Stimulated activated CD8-positive, alpha-beta memory T cell treated with anti-CD3 and anti-CD28 coated beads, Interleukin-4, amount 100 ng/mL, for 1 hour (primary cell): ENCODE measurements at places on chromosomes 4 and X.

- DNase-seq = no peak
Observed at GRCh38 chrX:108795240-108795639, 58.9 kb upstream of the IRS4 start.

DNA sequence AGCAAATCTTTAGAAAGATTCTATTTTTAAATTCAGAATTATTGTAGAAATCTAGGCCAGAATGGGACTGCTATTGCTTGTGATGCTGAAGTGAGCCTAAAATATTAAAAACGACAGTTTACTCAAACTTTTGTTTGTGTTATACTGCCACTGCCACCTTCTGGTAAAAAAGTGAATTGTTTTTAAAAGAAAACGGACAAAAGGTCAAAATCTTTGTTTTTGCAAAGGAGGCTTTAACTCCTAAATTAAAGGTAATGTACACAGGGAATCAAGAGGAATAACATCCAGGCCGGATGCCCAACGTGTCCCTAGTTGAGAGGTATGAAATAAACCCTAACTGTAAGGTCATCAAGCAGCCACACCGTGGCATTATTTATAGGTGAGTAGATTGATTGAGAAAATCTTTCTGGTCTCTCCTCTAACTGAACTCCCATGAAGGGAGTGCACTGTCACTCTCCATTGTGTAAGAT is 338.3 kb upstream of the GALNT7 start:
- DNase-seq = no peak

GRCh38 chr4:77600521-77601451 is 4.8 kb upstream of the CXCL13 start:
- DNase-seq = no peak

DNA sequence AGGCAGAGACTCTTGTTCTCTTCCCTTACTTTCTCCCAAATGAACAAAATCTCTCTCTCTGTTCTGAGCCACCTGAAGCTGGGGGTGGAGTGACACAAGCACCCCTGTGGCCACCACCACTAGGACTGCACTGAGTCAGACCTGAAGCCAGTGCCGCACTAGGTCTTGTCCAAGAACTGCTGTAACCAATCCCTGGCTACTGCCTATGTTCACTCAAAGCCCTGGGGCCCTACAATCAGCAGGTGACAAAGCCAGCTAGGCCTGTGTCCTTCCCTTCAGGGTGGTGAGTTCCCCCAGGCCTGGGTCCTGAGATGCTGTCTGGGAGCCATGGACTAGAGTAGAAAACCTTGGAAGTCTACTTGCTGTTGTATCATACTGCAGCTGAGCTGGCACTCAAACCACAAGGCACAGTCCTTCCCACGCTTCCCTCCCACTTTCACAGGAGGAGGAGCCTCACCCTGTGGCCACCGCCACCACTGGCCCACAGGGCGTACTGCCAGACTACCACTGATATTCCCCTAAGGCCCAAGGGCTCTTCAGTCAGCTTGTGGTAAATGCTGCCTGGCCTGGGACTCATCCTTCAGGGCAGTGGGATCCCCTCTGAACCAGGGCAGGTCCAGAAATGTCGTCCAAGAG is 119.1 kb downstream of the RTL9 start:
- DNase-seq = no peak

- DNase-seq = no peak
Observed at GRCh38 chrX:139213241-139213709, 317.3 kb upstream of the F9 start.

DNA sequence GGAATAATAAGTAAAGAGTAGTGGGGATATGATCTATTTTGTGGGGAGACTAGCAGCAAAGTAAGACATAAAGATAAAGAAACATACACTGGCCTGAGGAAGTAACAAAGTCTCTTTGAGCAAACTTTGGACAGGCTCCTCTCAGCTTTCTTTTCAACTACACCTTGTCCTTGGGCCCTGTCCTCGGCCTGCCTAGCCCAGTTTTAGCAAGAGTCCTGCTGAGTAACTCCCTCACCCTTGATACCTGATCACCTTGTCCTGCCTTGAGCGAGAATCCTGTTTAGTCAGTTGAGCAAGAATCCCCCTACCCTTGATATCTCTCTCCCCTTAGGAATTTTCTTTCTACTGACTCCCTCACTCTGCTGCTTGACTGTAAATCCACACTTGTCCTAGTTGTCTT is 11.5 kb downstream of the HNRNPH2 start:
- DNase-seq = no peak

DNA sequence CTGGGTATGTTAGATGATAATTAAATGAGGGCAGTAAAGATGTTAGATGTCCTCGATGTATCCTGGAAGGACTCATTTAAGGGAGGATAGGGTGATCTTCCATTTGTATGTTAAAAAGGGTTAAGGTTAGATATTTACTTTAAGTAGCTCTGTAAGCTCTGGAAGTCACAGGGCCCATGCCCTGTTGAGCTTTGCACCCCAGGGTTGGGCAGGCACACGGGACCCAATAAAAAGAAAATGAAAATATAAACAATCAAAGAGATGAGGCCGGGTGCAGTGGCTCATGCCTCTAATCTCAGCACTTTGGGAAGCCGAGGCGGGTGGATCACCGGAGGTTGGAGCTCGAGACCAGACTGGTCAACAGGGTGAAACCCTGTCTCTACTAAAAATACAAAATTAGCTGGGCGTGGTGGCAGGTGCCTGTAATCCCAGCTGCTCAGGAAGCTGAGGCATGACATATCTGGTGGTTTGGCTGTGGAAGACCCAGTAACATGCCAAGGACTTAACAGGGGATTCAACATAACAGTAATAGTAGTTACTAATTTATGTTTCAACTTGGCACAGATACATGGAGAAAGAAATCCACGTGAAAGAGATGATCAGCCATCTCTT is 16.9 kb upstream of the PHEX start:
- DNase-seq = no peak

DNA sequence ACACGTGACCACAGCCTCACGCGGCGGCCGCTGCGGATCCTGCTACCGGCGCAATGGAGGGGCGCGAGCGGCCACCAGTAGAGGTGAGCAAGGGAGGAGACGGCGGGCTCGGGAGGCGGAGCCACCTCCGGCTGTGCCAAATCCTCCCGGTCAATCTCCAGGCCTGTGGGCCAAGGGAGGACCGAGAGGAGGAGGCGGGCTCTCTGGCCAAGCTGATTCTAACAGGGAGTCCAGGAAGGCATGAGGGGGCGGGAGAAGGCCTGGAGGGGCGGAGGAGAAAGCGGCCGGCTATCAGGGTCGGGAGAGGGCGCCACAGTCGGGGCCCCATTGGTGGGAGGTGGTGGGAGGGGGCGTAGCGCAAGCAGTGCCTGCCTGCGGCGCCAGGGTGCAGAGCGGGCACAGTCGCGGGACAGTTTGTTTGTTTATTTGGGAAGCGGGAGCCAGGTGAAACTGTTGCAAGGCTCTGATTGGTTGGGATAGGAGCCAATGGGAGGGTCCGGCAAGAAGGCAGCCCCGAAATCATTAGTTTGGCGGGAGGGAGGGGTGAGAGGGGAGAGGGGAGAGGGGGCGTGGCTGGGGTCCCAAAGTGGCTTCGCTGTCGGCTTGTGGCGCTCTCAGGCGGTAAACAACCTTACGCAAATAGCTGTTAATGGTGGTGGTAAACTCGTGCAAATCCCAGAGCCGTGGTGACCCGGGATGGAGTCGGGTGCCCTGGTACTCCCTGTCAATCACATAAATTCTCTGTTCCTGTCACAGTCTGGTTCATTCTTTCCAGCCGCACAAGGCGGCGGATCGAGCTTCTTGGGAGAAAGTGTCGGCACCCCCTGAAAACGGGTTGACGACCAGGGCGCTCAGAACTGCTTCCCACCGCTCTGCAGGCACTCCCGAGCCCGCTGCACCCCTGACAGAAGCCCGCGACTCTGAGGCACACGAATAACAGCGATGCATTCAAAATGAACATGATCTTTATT is at the start of gene IRS4:
TSS of gene IRS4 (minus strand) at position 55 of the 971 bp plus-strand sequence.
- DNase-seq = no peak

GRCh38 chr4:10590896-10591295 is 93.7 kb downstream of the CLNK start:
- no peak for DNase-seq

DNA sequence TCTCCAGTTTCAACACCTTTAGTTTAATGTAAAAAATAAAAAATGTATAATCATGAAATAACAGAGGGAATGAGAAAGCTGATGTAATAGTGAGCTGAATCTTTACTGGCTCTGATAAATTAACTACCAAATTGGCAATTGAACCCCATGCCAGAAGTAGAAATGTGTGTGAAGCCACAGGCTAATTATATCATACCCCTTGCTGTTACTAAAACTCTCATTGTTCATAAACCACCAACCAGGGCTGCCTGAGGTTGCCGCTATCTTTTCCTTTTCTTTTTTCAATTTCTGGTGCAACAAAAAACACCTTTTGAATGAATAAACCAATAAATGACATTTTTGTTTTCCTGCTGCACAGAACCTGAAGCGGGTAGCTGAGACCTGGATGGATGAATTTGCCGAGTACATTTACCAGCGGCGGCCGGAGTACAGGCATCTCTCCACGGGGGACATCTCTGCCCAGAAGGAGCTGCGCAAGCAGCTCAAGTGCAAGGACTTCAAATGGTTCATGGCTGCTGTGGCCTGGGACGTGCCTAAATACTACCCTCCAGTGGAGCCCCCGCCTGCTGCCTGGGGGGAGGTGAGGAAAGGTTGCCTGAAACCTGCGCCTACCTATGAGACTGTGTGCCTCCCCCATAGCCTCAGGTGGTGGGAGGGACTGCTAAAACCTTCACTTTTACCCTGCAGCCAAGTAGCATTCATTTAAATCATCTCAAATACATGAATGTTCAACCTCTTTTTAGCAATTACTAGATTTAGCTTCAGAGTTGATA is 216.7 kb upstream of the GALNT7 start:
- no peak for DNase-seq

- DNase-seq = no peak
Observed at GRCh38 chr4:178066338-178066941, 624.2 kb upstream of the AGA start.

GRCh38 chr4:102076622-102077021 is 268.7 kb downstream of the SLC39A8 start:
- no peak for DNase-seq

GRCh38 chr4:97643179-97643578 is 500.1 kb downstream of the STPG2 start:
- no peak for DNase-seq

- no peak for DNase-seq
Observed at GRCh38 chrX:136589966-136590365, 58.0 kb downstream of the VGLL1 start.

DNA sequence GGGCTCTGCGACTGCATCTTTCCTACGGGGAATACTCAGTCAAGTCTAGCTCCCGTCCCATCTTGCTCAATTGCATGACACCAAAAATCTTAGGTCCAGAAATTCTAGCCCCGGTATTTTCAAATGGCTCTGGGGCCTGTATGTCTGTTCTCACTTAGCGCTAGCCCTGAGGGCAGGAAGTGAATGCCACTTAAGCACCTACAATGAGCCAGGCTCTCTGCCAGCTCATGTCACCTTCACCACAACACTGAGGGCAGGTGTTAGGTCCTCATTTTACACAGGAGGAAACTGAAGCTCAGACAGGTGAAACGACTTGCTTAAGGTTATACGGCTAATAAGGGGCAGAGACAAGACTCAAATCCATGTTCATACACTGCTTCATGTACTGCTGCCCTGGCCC is 282.8 kb downstream of the PPP1R2C start:
- DNase-seq = no peak

DNA sequence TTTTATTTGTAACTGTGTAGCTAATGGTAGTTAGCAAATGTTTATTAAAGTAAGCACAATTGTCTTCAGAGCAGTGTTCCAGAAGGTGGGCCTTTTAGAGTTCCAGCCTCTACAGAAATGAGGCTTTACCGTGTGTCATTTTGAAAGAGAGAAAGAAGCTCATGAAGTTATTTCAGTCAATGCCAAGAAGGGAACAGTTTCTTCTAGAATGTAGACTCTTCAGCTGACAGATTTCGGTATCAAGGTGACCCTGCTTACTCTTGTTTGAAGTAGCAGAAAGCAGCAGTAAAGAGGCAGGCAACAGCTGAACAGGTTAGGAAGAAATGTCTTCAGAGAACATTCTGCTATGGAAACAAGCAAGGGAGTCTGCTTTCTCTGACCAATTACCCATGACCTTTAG is 93.6 kb downstream of the TASL start:
- no peak for DNase-seq

DNA sequence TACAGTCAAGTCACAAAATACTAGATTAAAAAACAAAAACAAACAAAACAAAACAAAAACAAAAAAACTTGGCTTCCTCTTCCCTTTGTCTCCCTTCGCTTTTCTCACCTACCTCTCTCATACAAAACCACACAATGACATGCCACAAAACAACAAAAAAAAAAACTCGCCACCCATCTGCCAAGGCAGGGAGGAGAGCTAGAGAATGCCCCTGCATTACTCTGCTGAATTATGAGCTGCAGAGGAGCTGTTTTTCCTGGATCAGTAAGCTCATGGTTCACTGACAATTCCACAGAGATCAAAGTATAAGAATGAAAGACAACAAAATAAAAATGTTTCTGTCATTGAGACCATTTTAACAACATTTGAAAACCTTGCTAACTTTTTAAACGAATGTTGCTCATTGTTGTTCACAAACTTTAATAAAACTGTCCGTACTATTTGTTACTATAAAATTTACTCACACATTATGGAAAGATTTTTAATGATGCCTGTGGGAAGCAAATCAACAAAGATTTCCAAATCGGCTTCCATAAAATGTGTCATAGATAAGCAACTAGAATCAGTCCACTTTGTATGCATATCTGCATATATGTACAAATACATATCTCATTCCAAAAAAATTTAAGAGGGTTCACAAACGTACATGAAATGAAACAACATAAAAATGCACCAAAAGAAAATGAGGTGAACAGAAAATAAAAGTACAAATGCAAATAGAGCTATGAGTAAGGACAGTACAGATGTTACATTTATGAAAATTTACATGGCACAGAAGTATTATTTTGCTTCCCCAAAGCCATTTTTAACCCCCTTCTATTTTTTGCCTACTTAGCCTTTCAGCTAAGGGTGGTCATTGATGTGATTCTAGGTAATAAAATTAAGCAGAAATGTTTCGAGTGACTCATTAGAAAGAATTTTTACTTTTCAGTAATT is 252.4 kb upstream of the FAT4 start:
- DNase-seq = no peak

DNA sequence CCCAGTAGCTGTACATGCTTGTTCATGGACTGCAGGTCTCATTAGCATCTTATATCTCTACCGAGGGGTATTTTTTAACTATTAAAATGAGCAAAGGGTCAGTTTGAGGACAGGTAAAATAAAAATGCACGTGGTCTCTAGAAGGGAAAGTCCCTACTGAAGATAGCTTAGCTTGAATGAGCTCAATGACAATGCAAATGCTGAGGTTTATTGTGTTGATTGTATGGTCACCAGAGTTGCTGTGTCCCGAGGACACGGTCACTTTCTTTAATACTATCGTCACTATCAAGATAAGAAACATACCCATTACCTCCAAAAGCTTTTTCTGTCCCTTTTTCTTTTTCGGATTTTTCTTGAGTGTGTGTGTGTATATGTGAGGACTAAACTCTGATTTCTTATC is 250.5 kb upstream of the PRKX start:
- DNase-seq = no peak

DNA sequence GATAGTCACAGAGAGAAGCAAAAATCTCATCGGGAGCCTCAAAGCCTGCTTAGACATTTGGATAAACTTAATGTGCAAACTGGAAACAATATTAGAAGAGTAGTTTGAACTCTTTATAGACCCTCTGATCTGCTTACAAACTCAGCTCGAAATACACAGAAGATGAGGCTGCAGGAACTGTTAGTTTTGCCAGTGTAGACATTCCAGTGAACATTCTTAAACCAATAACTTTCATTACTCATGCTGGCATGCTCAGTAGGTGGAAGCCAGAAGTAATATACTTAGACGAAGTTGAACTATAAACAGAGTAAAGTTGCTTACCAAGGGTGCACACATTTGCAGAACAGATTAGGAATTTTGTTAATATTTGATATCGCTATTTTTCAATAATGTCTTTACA is 303.5 kb downstream of the ANKRD50 start:
- DNase-seq = no peak
